ENCODE measurements at places on chromosomes 12 and 14. TPM values are rescaled to one million over a fixed set of nuclear protein-coding genes. Genes with fewer than 3 reads are reported as not detected.

The TEAD4 gene
- not detected for total RNA-seq

The TSPAN8 gene
- not detected for total RNA-seq

The MSI1 gene
- 15.0 TPM for total RNA-seq

The ABCD2 gene
- 18.8 TPM for total RNA-seq

The CLEC4D gene
- not detected for total RNA-seq

The CLEC9A gene
- total RNA-seq = not detected

The NKX2-1 gene
- 1.6 TPM for total RNA-seq

The GPX2 gene
- total RNA-seq = not detected

The SLC6A13 gene
- total RNA-seq = 5.6 TPM

The ZFYVE26 gene
- 56.0 TPM for total RNA-seq

The CELA1 gene
- not detected for total RNA-seq

The CLEC6A gene
- not detected for total RNA-seq

The SPIC gene
- not detected for total RNA-seq

The DHRS4L2 gene
- total RNA-seq = 4.4 TPM

The RERG gene
- 3.1 TPM for total RNA-seq

The USP44 gene
- total RNA-seq = 2.2 TPM

The LRRC23 gene
- 8.5 TPM for total RNA-seq

The MAP1LC3B2 gene
- total RNA-seq = 4.1 TPM

The PLA2G1B gene
- not detected for total RNA-seq

All from parietal lobe (tissue), 2 donors.